Activated gamma-delta T cell treated with anti-CD3 and anti-CD28 coated beads, Interleukin-2, amount 50 U/mL, for 16 hours (primary cell): ENCODE measurements at places on chromosomes 3 and 15.

GRCh38 chr15:79467865-79468586 is 35.9 kb downstream of the MINAR1 start:
- no peak for DNase-seq

DNA sequence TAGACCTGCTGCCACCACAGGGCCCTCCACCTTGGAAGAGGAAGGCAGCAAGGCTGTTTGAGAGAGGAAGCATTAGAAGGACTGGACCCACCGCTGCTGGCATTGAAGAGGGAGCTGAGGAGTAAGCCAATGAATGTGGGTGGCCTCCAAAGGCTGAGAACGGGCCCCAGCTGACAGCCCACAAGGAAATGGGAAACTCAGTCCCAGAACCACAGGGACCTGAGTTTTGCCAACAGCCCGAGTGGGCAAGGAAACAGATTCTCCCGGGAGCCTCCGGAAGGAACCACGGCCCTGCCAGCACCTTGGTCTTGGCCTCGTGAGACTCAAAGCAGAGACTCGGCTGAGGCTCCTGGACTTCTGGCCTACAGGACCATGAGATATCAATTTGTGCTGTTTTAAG is 95.4 kb upstream of the SNRPA1 start:
- no peak for DNase-seq

DNA sequence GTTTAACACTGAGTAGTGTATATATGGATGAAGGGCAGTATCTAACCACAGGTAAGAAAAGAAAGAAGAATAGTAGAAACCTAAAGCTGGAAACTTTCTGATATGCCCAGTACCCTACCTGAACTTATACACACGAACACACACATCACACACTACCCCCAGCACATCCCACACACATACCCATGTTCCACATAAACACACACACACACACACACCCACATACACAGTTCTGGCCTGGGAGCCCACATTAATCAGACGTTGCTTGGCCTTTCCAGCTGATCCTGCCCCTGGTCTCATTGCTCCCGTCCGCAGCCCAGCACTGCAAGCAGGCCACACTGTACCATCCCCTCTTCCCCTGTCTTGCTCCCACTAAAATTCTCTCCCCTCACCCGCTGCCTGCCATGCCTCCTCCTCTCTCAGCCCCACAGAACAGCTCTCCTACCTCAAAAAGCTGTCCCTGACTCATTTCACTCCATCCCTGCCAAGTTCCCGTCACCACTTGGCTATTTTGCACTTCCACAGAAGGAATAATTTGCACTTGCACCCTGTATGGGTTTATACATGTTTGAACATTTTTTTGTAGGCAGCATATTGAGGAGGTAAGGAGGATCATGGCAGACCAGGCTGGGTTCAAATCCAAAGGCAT is 185.8 kb upstream of the PPP2R3A start:
- no peak for DNase-seq

GRCh38 chr3:69359916-69360315 is 26.0 kb downstream of the FRMD4B start:
- no peak for DNase-seq

- no peak for DNase-seq
Measured at GRCh38 chr3:35723480-35724097, 84.3 kb downstream of the ARPP21 start.

- no peak for DNase-seq
Measured at GRCh38 chr15:27045796-27046195, 74.8 kb downstream of the GABRG3 start.

DNA sequence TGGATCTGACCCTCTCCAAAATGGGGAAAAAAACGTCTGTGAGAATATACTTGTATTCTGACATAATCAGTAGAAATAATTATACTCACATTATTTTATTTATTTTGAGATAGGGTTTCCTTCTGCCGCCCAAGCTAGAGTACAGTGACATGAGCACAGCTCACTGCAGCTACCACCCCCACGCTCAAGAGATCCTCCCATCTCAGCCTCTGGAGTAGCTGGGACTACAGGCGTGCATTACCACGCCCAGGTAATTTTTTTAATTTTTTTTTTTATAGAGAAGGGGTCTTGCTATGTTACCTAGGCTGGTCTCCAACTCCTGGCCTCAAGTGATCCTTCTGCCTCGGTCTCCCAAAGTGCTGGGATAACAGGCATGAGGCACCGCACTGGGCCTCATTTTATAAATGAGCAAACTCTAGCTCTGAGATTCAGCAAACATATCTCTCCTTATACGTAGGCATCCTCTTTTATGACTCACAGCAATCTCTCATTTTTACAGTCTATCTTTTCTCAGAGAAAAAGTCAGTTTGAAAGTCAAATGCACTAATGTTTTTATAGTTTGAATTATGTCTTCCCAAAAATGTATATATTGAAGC is 989 bp upstream of the VGLL3 start:
- DNase-seq: no peak
